ENCODE measurements at places on chromosomes 1 and 21.
A peak's percentile ranks its signal among the peaks of the same experiment; 100 is the strongest.

- peak; percentile 84 for DNase-seq
These were observed 1.7 kb upstream of the ZBTB18 start for GRCh38 chr1:244049162-244050013.

DNA sequence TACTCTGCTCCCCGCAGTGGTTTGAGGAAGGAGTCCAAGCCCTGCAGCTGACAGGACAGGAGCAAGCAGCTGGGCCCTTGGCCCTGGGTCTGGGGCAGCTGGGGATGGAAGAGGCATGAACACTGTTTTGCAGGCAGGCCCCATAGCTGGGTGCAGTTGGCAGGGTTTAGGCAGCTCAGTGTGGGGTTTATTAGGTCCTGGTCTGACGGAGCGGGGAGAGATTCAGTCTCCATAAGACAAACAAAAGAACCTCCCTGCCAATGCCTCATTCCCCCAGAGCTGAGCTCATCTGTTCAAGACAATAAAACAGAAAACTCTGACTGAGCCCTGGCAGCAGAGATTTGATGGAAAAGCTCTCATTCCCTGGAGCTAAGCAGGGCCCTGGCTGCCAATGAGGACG, 37.3 kb downstream of the OLFML2B start:
- no peak for DNase-seq

- no peak for DNase-seq
These were observed 149.0 kb downstream of the SYT2 start for GRCh38 chr1:202561240-202561639.

DNA sequence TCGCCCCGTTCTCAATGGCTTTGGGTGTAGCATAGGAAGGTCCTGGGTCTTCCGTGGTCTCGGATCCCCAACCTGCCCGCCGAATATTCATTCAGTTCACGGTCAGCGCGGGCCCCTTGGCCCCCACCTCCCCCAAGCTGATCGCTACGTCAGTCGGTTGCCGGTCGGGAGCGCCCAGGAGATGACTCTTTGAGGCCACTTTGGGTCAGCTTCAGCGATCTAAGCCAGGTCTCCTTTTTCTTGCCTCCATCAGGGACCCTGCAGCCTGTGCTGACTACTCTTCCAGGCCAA, 12.8 kb downstream of the HLX start:
- no peak for DNase-seq

DNA sequence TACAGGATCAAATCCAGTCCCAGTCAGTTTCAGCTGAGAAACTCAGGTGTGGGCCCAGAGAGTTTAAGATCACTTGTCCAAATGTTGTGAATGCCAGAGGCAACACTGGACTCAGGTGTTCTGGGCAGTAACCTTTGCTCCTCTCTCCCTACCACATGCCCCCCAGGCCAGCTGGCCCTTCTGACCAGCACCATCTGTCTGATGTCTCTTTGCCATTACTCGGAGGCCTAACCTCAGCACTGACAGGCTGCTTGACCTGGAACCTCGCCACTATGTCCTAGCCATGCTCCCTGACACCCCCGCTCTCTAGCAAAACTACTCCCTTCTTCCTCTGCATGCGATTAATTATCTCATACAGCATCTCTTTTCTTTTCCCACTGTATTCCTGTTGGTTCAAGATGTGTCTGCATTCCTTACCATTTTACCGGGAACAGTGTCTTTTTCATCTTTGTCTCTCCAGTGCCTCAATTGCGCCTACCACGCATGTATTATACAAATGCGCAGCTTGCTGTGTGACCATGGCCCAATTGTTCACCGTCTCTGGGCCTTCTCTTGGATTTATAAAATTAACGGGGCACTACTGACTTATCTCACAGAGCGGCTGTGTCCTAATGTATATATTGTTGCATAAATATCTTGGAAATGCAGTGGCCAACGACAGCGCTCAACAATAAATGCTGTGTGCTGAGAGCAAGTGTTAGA, 159.5 kb upstream of the IRF2BP2 start:
- DNase-seq = no peak

- no peak for DNase-seq
These were observed 13.5 kb downstream of the SLC9A1 start for GRCh38 chr1:27141266-27142003.

DNA sequence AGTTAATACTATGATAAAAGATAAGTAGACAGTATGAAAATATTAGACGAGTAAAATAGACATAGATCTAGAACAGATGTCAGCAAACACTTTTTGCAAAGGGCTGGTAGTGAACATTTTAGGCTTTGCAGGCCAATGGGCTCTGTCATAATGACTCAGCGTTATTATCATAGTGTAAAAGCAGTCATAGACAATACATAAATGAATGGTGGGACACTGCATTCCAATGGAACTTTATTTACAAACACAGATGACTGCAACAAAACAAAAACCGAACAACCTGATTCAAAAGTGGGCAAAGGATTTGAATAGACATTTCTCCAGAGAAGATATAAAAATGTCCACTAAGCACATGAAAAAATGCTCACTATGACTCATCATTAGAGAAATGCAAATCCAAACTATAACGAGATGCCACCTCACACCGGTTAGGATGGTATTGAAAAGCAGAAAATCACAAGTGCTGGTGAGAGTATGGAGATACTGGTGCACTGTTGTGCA, 7.3 kb downstream of the GSTM5 start:
- no peak for DNase-seq

GRCh38 chr1:173015629-173016028, 35.1 kb downstream of the TNFSF18 start:
- no peak for DNase-seq

GRCh38 chr1:66556161-66556611, 22.2 kb downstream of the SGIP1 start:
- no peak for DNase-seq

- no peak for DNase-seq
These were observed 2.0 kb downstream of the TFF2 start for GRCh38 chr21:42348762-42349161.

- DNase-seq = no peak
These were observed 29.2 kb downstream of the FMO1 start for GRCh38 chr1:171277534-171277933.

- no peak for DNase-seq
These were observed 365.3 kb downstream of the HHIPL2 start for GRCh38 chr1:222182641-222183040.

DNA sequence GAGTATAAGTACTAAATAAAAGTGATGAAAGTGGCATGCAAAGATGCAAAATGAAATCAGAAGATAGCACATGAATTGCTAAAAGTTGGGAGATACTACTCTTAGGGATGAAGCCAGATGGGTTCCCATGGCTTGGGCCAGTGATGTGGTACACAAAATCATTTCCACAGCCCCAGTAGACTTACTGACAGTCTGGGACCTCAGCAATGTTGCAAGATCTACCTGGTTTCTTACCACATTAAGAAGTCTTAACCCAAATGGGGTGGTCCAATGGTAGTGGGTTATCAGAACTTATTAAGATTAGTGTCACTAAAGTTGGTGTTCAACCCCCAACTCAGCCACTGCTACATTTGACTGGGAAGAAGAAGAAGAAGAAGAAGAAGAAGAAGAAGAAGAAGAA, 227.7 kb upstream of the IRF2BP2 start:
- no peak for DNase-seq

DNA sequence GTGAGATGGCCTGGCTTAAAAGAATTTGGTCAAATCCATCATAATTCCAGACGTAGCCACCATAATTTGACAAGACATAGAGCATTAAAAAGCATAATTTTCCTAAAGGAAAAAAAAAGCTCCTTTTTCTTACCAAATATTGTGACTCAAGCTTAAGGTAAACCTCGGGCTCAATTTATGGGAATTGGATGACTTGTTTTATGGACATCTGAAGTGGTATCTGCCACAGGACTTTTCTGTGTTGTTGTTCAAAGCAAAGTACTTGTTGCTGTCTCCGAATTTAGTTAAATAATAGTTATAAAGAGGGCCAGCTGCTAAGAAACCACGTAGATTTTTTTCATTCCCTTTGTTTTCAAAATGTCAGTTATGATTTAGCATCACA, 1.1 kb downstream of the MPZL1 start:
- no peak for DNase-seq

GRCh38 chr1:51661081-51661518, 44.2 kb downstream of the OSBPL9 start:
- DNase-seq = peak; percentile 5

GRCh38 chr1:20008391-20008841, 29.0 kb upstream of the PLA2G2A start:
- DNase-seq = no peak

DNA sequence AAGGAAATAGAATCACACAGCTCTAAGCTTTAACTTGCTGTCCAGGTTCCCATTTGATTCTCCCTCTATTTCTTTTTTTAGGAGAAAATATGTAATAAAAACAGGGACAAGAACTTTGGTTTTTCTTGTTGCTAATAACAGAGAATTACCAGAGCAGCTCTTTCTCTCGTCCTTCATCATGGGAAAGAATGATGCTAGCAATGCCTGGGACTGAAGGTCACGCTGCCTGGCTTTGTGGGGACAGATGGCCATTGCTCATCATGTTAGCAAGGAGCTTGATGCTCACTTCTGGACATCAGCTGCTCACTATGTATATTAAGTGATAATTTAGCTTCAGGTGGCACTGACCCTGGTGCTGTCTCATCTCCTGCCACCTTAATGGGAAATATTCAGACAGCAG, 77.3 kb upstream of the AKT3 start:
- no peak for DNase-seq

DNA sequence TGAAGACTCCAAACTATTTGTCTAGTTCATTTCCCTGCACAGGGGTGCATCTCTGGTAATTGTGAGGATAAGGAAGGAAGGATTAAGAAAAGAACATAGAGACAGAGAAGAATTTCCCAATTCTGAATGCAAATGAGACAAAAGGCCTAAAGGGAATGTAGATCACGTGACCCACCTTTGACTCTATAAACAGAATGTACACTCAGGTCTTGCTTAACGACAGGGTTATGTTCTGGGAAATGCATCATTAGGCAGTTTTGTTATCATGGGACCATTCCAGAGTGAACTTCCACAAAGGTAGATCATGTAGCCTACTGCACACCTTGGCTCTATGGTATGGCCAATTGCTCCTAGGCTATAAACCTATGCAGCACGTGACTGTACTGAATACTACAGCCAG, 252.3 kb upstream of the ZP4 start:
- no peak for DNase-seq

GRCh38 chr1:155072531-155073289, 5.9 kb upstream of the EFNA3 start:
- DNase-seq = no peak

DNA sequence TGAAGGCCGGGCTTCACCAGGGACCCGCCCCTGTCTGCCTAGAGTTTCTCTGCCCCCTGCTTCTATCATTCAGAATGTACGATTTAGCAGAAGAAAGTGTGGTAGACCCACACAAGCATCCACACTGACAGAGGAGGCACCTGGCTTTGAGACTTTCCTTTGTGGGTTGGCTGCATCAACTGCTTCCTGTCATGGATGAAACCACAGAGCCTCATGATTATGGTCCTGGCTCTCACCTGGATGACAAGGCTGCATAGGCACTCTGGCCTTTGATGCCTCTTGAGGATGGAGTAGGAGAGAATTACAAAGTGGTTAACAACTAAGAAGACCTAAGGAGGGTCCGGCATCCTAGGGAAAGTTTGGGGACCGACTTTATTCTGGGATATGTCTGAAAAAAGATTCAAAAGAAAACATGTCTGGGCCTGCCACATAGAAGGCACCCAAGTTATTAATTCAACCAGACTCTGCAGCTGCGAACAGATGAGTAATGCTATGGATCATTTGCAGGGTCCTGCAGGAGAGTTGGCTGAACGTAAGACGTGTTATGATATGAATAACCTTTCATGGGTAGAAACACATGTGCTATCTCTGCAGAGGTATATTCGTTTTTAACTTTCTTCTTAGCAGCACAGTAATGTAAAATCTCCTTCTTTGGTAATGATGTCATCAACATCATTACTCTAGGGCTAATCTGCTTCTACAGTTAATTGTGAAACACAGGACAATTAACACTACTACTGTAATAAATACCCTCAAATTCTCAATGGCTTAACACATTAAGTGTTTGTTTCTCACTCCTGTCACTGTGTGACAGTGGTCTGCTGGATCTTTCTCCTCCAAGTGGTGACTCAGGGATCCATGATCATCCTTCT, 136.2 kb downstream of the SLC35F3 start:
- no peak for DNase-seq

- no peak for DNase-seq
These were observed 48.3 kb upstream of the FCRL4 start for GRCh38 chr1:157646144-157646543.

- DNase-seq = no peak
These were observed 33.2 kb upstream of the PAX7 start for GRCh38 chr1:18597160-18598042.

- DNase-seq = no peak
These were observed 3.2 kb downstream of the BARHL2 start for GRCh38 chr1:90713741-90714509.

DNA sequence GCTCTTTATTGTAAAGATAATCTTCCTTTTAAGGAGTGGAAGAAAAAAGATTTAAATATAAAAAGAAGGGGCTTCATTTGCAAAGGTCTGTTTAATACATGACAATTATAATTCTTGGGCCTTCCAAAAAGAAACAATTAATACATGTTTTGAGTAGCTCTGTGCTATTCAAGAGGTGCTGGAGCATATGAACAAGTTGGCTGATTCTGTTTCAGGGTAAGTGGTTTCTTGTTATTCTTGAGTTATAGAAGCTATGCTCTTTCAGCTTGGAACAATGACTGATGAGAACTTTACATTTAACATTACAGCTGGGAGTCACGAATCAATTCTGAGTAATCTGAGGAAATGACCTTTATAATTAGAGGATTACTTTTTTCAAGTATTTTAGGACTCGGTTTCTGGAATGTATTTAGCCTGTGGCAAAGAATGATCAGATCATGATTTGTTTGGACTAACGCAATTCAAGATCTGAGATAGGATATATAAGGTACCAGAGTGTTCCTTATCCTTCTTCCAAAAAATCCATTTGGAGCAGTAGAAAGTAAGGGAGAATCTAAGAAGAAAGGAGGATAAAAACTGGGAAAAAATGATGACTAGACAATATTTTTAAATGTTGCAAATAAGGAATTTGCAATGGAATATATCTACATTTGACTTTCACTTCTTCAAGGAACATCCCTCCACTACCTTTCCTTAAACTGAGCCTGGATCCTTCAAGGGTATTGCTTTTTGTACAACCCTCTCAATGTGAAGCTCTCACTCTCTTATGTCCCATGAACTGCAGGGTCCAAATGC, 77.1 kb upstream of the KCTD3 start:
- DNase-seq = no peak

Measured in thymus (tissue), 14 donors.